Naive thymus-derived CD8-positive, alpha-beta T cell (primary cell): ENCODE measurements at places on chromosomes 16 and 17.

- H3K27me3 ChIP-seq = peaks cover 37% of the 10 kb centered on the region
- peaks cover 8% of the 10 kb centered on the region for H3K36me3 ChIP-seq
- peak; percentile 62 for DNase-seq
- peaks cover 48% of the 10 kb centered on the region for H3K4me1 ChIP-seq
Measured at GRCh38 chr17:46822388-46822921, 4.0 kb upstream of the WNT3 start.

- no peaks in the 10 kb centered on the region for H3K4me1 ChIP-seq
- H3K4me3 ChIP-seq = no peak overlapping the region
- H3K27me3 ChIP-seq = no peaks in the 10 kb centered on the region
- H3K36me3 ChIP-seq = peaks cover 18% of the 10 kb centered on the region
- DNase-seq = no peak
Measured at GRCh38 chr16:78460428-78460827, 361.0 kb downstream of the WWOX start.

GRCh38 chr17:68461122-68461539 is 3.8 kb upstream of the WIPI1 start:
- H3K36me3 ChIP-seq = no peaks in the 10 kb centered on the region
- DNase-seq = no peak
- H3K4me1 ChIP-seq = peaks cover 53% of the 10 kb centered on the region
- H3K4me3 ChIP-seq = no peak overlapping the region
- H3K27ac ChIP-seq = no peak overlapping the region

GRCh38 chr17:66460558-66460957 is 158.1 kb downstream of the PRKCA start:
- no peak for DNase-seq
- H3K4me1 ChIP-seq = peaks cover 51% of the 10 kb centered on the region
- no peaks in the 10 kb centered on the region for H3K27me3 ChIP-seq
- no peak overlapping the region for H3K4me3 ChIP-seq
- no peak overlapping the region for H3K27ac ChIP-seq

DNA sequence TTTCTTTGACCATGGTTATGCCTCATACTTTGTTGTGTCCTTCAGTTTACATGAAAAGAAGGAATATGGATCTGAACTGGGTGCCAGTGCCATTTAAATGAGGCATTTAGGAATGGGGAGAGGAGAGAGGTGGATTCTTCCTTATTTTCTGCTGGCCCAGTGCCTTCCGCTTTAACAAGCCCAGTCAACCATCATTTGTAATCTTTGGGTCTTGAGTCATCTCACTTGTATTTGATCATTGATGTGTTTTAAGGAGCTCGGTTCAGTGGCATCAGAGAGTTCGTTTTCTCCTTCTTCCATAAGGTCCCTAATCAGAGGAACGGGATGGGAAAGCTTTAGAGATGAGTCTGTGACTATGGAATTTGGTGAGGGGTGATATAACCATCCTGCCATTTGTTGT is 334.9 kb downstream of the WWOX start:
- H3K36me3 ChIP-seq = peaks cover 15% of the 10 kb centered on the region
- no peak for DNase-seq
- no peaks in the 10 kb centered on the region for H3K4me1 ChIP-seq
- no peak overlapping the region for H3K27ac ChIP-seq
- H3K27me3 ChIP-seq = no peaks in the 10 kb centered on the region

GRCh38 chr17:235831-236640 is 54.6 kb upstream of the DOC2B start:
- no peak overlapping the region for H3K27ac ChIP-seq
- no peak overlapping the region for H3K4me3 ChIP-seq
- no peak for DNase-seq
- H3K4me1 ChIP-seq = no peaks in the 10 kb centered on the region

- no peaks in the 10 kb centered on the region for H3K27me3 ChIP-seq
- no peak overlapping the region for H3K27ac ChIP-seq
- no peaks in the 10 kb centered on the region for H3K36me3 ChIP-seq
- H3K4me1 ChIP-seq = no peaks in the 10 kb centered on the region
- no peak for DNase-seq
Measured at GRCh38 chr16:83541231-83541630, 266.5 kb upstream of the HSBP1 start.

DNA sequence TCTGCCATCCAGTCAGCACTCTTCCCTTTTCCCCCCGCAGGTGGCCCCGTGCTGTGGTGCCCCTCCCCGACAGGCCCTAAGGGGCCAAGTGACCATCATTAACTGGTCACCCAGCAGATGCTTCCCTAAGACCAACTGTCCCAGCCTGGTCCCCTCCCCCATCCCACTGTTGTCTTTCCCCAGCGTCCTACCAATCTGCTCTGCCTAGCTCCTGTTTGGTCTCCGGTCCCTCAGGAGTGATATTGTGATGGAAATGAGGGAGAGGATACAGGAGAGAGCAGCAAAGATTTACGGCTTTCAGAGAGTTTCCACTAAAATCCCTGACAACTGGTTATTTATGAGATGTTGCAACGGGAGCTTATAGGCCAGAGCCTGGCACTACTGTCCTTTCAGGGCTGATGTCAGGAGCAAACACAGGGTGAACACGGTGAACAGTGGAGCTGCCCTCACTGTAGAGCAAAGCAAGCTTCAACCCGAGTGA is 1.4 kb upstream of the TTLL6 start:
- DNase-seq = no peak
- no peak overlapping the region for H3K27ac ChIP-seq
- H3K36me3 ChIP-seq = no peaks in the 10 kb centered on the region

- no peak for DNase-seq
- H3K36me3 ChIP-seq = no peaks in the 10 kb centered on the region
- H3K4me1 ChIP-seq = peaks cover 6% of the 10 kb centered on the region
- H3K4me3 ChIP-seq = no peak overlapping the region
- no peaks in the 10 kb centered on the region for H3K27me3 ChIP-seq
Measured at GRCh38 chr16:70577256-70577698, 53.7 kb downstream of the SF3B3 start.

GRCh38 chr16:19607616-19608280 is 52.2 kb downstream of the VPS35L start:
- no peak overlapping the region for H3K27ac ChIP-seq
- no peak overlapping the region for H3K4me3 ChIP-seq
- DNase-seq = no peak

DNA sequence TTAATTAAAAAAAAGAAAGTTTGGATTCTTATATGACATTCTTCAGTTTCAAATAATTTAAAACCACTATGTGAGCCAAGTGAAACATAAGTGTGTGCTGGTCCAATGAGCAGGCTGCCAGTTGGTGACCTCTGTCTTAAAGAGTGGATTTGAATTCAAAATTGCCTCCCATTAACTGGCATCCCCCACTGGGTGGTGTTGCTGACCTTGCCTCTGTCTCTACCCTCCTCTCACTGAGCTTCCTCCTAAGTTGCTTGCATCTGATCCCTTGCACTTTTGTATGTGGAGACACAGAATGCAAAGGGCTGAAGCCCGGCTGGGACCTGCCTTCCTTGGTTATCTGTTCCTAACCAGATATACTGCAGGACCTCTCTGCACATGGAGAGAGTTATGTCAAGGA is 160.6 kb downstream of the CYLD start:
- H3K27ac ChIP-seq = no peak overlapping the region
- no peak overlapping the region for H3K4me3 ChIP-seq
- no peaks in the 10 kb centered on the region for H3K4me1 ChIP-seq
- no peak for DNase-seq
- no peaks in the 10 kb centered on the region for H3K36me3 ChIP-seq

DNA sequence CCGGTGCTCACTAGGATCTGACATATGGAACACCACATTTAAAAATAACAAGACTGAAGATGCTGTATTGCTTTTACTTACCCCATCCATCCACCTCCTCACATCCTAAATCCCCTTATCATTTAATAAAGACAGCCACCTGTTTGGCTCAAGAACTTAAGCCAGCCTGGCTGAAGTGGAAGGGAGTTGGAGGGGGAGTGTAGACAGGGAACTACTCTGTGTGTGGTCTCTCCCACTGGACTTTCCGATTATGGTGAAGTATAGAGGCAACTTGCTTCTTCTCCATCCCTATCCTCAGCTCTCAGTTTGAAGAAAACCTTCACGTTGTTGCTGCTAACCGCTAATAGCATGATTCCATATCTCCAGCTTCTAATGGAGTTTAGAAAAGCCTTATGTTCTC is 313.4 kb downstream of the CDH11 start:
- H3K36me3 ChIP-seq = no peaks in the 10 kb centered on the region
- no peak for DNase-seq
- H3K27me3 ChIP-seq = no peaks in the 10 kb centered on the region
- H3K27ac ChIP-seq = no peak overlapping the region
- H3K4me3 ChIP-seq = no peak overlapping the region

- peak overlapping the region; percentile 77 for H3K4me3 ChIP-seq
- H3K36me3 ChIP-seq = no peaks in the 10 kb centered on the region
- peaks cover 5% of the 10 kb centered on the region for H3K27me3 ChIP-seq
- DNase-seq = no peak
- H3K27ac ChIP-seq = peak overlapping the region; percentile 71
- H3K4me1 ChIP-seq = peaks cover 30% of the 10 kb centered on the region
Measured at GRCh38 chr17:78922816-78923498, 2.2 kb downstream of the TIMP2 start.

DNA sequence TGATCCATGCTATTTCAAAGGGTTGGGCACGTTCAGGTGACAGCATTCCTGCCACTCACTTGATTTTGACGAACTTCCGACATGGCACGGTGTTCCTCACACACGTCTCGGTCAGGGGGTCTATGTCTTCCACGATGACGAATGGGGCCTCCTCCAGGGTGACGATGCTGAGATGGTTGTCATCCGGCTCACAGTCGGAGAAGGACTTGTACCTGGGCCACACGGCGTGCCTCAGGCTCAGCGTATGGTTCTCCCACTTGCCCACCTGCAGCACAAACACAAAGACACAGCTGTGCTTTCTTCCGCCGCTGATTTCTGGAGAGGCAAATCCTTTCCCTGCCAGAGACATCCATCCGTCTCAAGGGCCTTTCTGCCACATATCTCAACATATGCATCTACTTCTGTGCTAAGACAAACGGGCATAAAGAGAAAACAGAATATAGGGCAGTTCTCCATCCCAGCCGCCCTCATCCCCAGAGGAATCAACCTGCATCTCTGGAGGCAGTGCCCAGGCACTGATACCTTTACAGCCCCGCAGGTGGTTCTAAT is 332.5 kb downstream of the GRIN2A start:
- no peak for DNase-seq
- H3K4me3 ChIP-seq = no peak overlapping the region
- peaks cover 17% of the 10 kb centered on the region for H3K27me3 ChIP-seq

DNA sequence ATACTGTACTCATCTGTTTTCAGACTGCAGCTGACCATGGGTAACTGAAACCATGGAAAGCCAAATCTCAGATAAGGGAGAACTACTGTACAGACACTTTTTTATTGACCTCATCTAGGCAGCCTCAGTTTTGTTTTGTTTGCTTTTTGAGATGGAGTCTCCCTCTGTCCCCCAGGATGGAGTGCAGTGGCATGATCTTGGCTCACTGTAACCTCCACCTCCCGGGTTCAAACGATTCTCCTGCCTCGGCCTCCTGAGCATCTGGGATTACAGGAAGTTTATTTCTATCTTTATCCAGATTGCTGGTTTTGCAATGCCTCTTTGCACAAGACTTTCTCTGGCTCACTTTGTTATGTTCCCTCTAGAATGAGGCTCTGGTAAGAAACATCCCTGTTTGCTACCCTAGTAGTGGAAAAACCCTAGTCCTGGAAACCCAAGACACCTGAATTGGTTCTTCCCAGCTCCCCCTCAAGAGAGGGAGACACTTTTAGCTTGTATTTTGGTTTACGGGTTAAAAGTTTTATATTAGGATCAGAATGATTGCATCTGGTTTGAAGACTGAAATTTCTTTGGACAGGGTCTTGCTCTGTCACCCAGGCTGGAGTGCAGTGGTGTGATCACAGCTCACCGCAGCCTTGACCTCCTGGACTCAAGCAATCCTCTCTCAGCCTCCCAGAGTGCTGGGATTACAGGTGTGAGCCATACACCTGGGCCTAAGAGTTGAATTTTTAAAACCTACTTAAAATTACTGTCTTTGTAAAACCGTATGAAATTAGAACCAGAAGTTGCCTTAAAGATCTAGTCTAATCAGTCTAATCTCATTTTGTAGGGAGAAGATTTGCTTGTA is 38.9 kb downstream of the ZNF207 start:
- no peak overlapping the region for H3K27ac ChIP-seq
- DNase-seq = no peak
- H3K4me3 ChIP-seq = no peak overlapping the region
- H3K27me3 ChIP-seq = no peaks in the 10 kb centered on the region
- peaks cover 7% of the 10 kb centered on the region for H3K4me1 ChIP-seq
- no peaks in the 10 kb centered on the region for H3K36me3 ChIP-seq

DNA sequence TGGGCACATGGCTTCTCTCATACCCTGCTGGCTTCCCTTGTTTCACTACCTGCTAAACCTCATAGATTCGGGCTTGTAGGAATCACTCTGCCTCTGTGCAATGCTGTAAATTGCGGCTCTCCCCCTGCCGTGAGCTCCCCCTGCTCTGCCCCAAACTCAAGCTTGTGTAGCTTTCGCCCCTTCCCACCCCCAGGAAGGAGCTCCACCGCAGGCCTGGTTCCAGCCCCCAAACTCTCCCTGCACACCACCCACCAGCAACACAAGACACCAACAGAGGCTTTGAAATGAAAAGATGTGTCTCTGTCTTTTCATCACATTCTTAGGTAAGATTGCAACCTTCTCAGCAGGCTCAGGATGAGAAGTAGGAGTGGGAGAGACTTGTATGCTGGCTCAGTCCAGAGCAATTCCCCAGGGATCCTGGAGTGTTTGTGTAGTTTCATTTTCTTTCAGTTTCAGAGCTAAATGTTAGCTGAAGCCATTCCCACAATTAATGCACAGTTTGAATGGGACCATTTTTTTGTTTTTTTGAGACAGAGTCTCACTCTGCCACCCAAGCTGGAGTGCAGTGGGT is 14.2 kb downstream of the CX3CL1 start:
- H3K4me3 ChIP-seq = no peak overlapping the region
- no peaks in the 10 kb centered on the region for H3K36me3 ChIP-seq
- H3K4me1 ChIP-seq = peaks cover 6% of the 10 kb centered on the region
- peaks cover 1% of the 10 kb centered on the region for H3K27me3 ChIP-seq
- no peak overlapping the region for H3K27ac ChIP-seq
- no peak for DNase-seq

DNA sequence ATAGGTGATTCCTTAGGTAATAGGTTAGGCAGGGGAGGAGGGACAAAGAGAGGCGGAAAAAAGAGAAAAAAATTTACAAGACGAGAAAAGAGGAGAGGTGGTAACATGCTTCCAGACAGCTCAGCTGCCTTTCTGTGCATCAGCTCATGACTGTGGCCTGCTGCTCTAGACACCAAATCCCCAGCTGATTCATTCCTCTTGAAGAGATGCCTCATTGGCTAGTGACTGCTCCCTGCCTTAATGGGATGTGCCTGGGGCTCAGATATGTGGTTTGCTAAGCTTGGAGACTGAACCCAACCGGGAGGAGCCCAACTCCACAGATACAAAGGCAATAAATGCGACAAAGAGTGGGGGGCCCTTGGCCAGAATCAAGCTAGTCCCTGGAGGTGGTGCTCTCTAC is 105.9 kb upstream of the FAM20A start:
- no peaks in the 10 kb centered on the region for H3K36me3 ChIP-seq
- H3K4me1 ChIP-seq = no peaks in the 10 kb centered on the region
- no peak for DNase-seq

- no peak overlapping the region for H3K27ac ChIP-seq
- DNase-seq = peak; percentile 12
- peaks cover 14% of the 10 kb centered on the region for H3K4me1 ChIP-seq
- no peaks in the 10 kb centered on the region for H3K36me3 ChIP-seq
Measured at GRCh38 chr16:31301708-31302400, 42.1 kb downstream of the ITGAM start.

GRCh38 chr17:43334738-43335402 is 63.9 kb upstream of the ARL4D start:
- H3K4me1 ChIP-seq = peaks cover 21% of the 10 kb centered on the region
- H3K36me3 ChIP-seq = no peaks in the 10 kb centered on the region
- no peaks in the 10 kb centered on the region for H3K27me3 ChIP-seq
- no peak overlapping the region for H3K27ac ChIP-seq
- DNase-seq = no peak
